ENCODE measurements at places on chromosomes 4 and X. TPM values are rescaled to one million over a fixed set of nuclear protein-coding genes. Genes with fewer than 3 reads are reported as not detected.

DNA sequence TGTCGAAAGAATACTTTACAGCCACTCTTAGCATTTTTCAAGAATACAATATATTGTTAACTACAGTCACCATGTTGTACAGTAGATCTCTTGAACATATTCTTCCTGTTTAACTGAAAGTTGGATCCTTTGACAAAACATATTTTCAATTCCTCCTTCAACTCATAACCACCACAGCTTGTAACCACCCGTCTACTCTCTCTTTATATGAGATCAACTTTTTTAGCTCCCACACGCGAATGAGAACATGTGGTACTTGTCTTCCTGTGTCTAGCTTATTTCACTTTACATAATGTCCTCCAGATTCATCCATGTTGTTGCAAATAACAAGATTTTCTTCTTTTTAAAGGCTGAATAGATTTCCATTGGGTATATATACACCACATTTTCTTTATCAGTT, 338.3 kb upstream of the IGFBP7 start:
- no peak for DNase-seq

GRCh38 chrX:150408561-150408960, 45.4 kb downstream of the MAMLD1 start:
- DNase-seq: no peak

DNA sequence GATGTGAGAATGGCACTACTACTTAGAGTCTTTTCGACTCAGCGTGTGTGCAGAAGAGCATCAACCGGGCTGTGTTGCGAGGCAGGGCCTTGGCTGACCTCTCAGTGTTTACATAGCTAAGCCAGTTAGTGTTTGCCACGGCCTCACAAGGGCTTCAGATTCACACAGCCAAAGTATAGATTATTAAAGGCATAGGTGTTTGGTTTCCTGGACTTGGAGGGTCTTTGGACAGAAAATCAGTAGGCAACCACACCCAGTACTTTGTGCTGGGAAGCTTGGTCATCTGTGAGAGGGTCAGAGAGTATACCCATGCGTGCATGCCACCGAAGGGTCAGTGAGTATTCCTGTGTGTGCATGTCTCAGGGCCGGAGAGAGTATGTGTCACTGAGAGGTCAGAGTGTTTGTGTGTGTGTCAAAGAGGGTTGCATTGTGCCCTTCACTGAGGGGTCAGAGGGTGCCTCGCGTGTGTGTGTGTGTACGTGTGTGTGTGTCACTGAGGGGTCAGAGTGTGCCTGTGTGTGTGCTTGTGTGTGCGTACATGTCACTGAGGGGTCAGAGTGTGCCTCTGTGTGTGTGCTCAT, 69.7 kb upstream of the MSANTD1 start:
- no peak for DNase-seq

DNA sequence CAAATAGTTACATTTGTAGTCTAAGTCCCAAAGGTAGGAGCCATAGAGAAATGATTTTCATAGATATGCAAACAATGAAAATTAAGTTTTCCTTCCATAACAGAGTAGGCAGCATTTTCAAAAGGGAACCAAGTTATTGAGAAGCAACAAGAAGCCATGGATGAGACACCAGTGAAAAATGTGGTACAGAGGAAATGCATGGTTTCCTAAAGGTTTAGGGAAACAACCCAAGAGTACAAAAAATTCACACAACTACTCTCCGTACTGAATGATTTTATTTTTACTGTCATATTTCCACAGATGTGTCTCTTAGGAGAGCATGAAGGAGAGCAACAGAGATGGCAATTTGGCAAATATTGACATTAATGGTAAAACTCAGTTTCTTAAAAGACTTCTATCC, 1408.9 kb upstream of the PCDH7 start:
- no peak for DNase-seq

- DNase-seq: peak; percentile 43
Observed at GRCh38 chrX:10050481-10050880, 83.3 kb downstream of the CLDN34 start.

Gene SASH3
- total RNA-seq: not detected

Gene PSAPL1
- not detected for total RNA-seq

Gene CDX4
- total RNA-seq: not detected
